ENCODE measurements at places on chromosomes 3 and 15. TPM values are rescaled to one million over a fixed set of nuclear protein-coding genes. Genes with fewer than 3 reads are reported as not detected.

DNA sequence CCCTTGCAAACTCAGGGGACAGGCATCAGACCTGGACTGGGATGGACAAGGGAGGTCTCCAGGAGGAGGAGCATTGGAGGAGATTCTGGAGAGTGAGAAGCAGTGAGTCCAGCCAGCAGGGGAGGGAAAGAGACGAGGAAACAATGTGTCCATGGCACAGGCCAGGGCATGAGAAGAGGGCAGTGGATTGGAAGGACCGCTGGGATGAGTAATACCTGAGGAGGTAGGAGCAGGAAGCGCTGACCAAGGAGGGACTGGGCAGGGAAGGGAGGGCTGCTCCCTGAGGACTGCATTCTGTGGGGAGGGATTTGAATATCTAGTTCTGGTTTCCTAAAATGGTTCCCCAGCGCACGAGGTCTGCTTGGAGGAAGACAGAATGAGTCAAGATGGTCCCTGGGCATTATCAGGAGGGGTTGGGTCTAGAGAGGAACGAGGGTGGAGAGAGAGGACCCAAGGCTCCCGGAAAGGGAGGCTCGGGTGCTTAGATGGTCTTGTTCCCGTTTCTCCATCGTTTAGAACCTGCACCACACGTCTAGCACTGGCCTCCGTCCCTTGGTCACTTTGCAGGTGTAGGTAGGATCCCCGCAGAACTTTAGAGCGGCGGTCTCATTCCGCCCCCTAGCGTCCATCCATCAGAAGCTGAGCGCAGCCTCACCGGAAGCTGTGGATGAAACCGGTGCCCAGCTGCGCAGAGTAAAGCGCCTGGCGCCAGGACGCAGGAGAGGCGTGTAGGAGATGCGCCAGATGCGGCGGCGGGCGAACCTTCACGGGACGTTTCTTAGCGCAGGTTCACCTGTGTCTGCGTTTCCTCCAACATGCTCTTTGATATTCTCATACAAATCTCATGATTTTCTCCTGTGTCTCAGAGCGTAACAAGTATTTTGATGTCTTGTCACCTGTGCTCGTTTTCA, 190.7 kb upstream of the NDN start:
- no peaks in the 10 kb centered on the region for H3K27me3 ChIP-seq
- no peak overlapping the region for H3K27ac ChIP-seq
- no peaks in the 10 kb centered on the region for H3K4me1 ChIP-seq
- DNase-seq: peak; percentile 40
- no peaks in the 10 kb centered on the region for H3K36me3 ChIP-seq

DNA sequence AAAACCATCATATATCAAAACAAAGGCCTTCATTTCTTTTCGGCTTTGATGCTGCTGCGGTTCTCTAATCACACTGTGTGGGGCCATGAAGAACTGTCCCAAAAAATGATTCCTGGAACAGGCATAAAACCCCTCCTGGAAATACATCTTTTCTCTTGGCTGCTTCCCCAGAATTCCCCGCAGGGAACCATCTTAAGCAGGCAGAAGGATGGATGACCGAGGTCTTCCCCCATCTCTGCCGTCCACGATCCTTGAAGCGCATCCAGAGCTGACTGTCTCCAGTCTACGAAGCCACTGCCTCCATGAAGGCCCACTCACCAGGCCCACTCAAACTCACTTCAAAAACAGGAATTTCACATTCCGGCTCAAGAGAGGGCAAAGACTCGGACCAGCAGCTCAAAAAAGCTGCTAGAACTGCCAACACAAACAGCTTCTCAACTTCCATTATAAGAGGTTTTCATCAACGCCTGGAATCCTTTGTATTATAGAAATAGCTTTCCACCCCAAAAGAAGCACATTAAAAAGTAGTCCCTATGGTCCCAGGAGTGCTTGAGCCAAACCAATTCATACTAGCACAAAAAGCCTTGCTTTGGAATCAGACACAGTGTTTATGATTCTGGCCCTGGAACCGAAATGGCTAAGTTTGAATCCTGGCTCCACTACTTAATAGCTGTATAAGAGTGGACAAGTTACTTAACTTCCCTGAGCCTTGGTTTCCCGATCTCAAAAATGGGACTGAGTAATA, 487.5 kb upstream of the WNT5A start:
- no peaks in the 10 kb centered on the region for H3K36me3 ChIP-seq
- H3K4me1 ChIP-seq: no peaks in the 10 kb centered on the region
- H3K27ac ChIP-seq: no peak overlapping the region
- H3K27me3 ChIP-seq: no peaks in the 10 kb centered on the region
- H3K4me3 ChIP-seq: no peak overlapping the region
- no peak for DNase-seq

The LARP6 gene
- not detected for total RNA-seq

DNA sequence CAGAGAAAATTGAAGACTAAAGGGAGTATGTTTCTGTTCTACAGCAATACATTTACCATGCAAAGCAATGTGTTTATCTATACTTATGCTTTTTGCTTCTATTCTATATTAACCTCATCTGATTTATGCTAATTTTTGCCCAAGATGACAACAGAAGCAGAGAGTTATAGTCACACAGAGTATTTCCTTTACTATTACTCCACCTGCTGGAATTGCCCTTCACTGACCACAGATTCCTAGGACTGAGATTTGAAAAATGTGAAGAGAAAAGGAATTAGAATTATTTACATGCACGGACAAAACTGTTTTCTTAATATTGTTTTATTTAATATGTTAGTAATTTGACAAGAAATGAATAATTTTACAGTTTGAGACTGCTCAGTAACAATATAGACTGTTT, 745.6 kb downstream of the VGLL3 start:
- H3K27ac ChIP-seq: no peak overlapping the region
- H3K27me3 ChIP-seq: no peaks in the 10 kb centered on the region
- DNase-seq: no peak
- no peak overlapping the region for H3K4me3 ChIP-seq
- no peaks in the 10 kb centered on the region for H3K36me3 ChIP-seq

The ENTPD3 gene
- not detected for total RNA-seq

The SPG11 gene
- 76.9 TPM for total RNA-seq

- H3K27me3 ChIP-seq: peaks cover 13% of the 10 kb centered on the region
- H3K4me1 ChIP-seq: peaks cover 9% of the 10 kb centered on the region
- H3K36me3 ChIP-seq: no peaks in the 10 kb centered on the region
- no peak overlapping the region for H3K4me3 ChIP-seq
- no peak for DNase-seq
- H3K27ac ChIP-seq: no peak overlapping the region
Observed at GRCh38 chr3:58222161-58222724, 11.5 kb upstream of the DNASE1L3 start.

DNA sequence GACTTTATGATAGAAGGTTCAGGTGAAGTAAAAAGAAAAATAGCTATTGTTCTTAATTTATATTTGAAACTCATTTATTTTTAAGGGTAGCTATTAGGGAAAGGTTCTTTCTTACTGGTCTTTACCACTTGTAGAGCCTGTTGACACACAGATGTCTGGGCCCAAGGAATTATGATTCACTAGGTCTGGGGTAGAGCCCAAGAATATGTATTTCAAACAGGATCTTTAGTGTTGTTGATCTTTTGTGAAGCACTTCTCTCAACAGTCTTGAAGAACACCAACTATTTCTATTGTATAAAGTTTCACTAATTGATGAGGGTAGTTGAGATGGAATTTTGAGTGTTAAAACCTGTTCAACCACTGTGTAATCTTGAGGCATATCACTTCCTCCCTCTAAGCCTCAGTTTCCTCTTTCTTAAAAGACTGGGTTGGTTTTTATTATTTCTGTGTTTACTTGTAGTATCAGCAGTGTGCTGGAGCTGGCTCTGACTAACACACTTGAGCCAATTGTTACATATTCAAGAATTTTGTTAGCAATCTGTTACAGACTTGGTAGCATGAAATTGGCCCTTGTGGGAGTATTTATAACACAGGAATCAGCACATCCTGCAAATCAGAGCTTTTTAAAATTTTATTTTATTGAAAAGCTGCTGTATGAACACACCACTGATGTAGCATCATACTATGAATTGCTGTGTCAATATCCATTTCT, 155.9 kb downstream of the RBMS3 start:
- H3K27me3 ChIP-seq: no peaks in the 10 kb centered on the region
- no peak overlapping the region for H3K4me3 ChIP-seq
- DNase-seq: no peak
- H3K4me1 ChIP-seq: no peaks in the 10 kb centered on the region

DNA sequence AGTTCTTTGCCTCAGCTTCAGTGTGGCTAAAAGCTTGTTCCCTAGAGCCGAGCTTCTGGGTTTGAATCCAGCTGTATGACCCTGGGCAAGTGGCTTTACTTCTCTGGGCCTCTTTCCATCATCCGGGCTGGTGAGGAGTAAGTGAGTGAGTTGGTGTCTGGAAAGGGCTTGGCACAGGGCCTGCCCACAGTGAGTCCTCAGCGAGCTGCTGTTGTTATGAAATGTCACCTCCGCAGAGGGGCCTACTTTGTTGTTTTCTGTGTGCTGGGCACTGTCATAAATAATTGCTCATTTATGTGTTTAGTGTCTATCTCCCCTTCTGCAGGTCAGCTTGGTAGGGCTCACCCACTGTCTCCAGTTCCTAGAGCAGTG, 31.7 kb downstream of the SLC6A6 start:
- peaks cover 10% of the 10 kb centered on the region for H3K36me3 ChIP-seq
- DNase-seq: no peak
- H3K4me1 ChIP-seq: peaks cover 70% of the 10 kb centered on the region
- peak overlapping the region; percentile 2 for H3K4me3 ChIP-seq

- H3K27ac ChIP-seq: no peak overlapping the region
- no peaks in the 10 kb centered on the region for H3K27me3 ChIP-seq
- no peaks in the 10 kb centered on the region for H3K4me1 ChIP-seq
- no peaks in the 10 kb centered on the region for H3K36me3 ChIP-seq
- H3K4me3 ChIP-seq: no peak overlapping the region
Observed at GRCh38 chr3:193357291-193357690, 21.3 kb downstream of the ATP13A5 start.

- peaks cover 74% of the 10 kb centered on the region for H3K4me1 ChIP-seq
- H3K27ac ChIP-seq: no peak overlapping the region
- DNase-seq: no peak
Observed at GRCh38 chr3:38169027-38169317, 3.6 kb downstream of the OXSR1 start.

The PRR20G gene
- not detected for total RNA-seq

GRCh38 chr3:9716801-9717555, 13.3 kb downstream of the CPNE9 start:
- H3K36me3 ChIP-seq: no peaks in the 10 kb centered on the region
- no peak overlapping the region for H3K27ac ChIP-seq
- peaks cover 2% of the 10 kb centered on the region for H3K4me1 ChIP-seq
- no peak for DNase-seq
- H3K27me3 ChIP-seq: peaks cover 15% of the 10 kb centered on the region
- no peak overlapping the region for H3K4me3 ChIP-seq

All from activated CD4-positive, alpha-beta memory T cell treated with anti-CD3 and anti-CD28 coated beads, Interleukin-2, amount 10 ng/mL, durations not matched to agents 7 days and 5 days (primary cell).